HT1080 (cell line): ENCODE measurements at places on chromosomes 4 and X.

DNA sequence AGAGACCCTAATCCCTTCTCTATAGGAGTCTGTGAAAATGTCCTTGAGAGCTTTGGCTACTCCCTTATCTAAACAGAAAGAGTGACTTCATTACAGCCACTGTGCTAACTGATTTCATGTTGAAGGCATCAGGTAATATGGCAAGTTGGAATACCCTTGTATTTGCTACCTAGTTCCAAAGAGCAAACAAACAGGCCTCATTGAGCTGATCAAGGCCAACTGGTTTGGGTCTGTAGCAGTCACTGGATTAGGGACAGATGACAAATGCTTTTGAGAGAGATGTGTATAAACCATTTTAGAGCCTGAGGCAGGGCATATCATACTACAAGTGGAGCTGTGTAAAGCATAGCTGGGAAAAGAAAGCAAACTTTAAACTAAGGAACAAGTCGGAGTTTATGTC, 22.9 kb upstream of the PDLIM5 start:
- no peak for DNase-seq

DNA sequence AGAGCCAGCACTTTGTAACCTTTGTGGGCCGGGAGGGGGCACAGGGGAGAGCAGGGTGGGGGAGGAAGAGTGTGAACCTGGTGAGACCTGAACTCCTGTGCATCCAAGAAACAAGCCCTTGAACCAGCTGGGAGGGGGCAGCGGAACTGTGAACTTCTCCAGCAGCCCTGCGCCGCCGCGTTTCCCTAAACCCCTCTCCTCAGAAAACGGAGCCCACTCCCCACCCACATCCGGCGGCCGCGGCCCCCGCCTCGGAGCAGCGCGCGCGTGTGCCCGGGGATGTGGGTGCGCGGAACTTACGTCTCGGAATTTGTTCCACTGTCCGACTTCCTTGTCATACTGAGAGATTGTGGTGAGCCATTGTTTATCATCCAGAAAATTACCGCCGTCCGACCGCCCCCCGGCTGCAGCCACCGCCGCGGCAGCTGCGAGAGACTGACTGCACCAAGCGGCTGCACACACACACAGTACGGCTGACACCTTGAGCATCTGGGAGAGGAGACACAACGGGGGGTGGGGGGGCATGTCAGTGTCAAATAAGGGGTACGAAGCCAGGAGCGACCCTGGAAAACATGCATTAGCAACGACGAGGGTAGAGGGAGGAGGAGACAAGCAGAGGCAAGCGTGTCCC, 494 bp downstream of the SPOCK3 start:
- no peak for DNase-seq

DNA sequence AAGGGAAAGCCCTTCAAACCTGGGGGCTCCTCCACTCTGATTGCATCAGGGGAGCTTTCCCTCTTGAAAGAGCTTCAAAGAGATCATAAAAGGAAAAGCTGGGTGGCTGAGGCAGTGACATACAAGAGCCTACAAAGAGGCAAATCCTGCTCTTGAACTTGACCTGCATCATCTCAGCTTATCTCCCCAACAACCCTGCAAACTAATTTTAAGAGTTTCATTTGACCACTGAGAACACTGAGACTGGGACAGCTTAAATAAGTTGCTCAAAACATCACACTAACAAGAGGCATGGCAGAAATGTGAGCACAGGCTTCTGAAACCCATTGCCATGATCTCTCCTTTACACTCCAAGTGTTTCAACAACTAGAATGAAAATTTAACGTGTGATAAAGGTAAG, 101.6 kb upstream of the PPARGC1A start:
- DNase-seq, result no peak

DNA sequence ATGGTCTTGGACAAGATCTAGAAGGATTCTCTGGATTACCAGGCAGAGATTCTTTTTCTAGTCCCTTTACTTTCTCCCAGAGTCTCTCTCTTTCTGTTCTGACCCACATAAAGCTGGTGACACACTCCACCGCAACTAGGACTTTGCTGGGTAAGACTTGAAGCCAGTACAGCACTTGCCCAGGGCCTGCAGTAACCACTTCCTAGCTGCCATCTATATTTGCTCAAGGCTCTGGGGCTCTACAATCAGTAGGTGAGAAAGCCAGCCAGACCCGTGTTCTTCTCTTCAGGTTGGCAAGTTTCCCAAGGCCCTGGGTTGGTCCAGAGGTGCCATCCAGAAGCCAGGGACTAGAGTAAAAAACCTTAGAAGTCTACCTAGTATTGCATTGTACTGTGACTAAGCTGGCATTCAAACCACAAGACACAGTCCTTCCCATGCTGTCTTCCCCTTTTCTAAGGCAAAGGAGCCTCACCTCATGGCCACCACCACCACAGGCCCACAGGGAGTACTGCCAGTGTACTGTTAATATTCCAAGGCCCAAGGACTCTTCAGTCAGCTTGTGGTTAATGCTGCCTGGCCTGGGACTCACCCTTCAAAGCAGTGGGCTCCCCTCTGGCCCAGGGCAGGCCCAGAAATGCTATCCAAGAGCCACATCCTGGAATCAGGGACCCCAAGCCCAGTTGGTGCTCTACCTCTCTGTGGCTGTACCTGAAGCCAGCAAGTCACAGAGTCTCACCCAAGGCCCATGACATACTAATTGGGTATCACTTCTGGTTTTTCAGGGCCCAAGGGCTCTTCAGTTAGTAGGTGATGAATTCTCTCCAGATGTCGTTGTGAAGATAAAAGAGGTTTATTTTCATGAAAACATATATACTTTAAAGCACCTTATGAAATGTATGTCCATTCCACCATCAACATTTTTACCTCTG, 54.7 kb downstream of the CD38 start:
- no peak for DNase-seq

- no peak for DNase-seq
Observed at GRCh38 chr4:114103908-114104307, 124.5 kb upstream of the ARSJ start.

GRCh38 chr4:37816006-37816405, 10.5 kb upstream of the PGM2 start:
- no peak for DNase-seq

GRCh38 chr4:182380771-182381181, 137.6 kb downstream of the TENM3 start:
- DNase-seq, result no peak

DNA sequence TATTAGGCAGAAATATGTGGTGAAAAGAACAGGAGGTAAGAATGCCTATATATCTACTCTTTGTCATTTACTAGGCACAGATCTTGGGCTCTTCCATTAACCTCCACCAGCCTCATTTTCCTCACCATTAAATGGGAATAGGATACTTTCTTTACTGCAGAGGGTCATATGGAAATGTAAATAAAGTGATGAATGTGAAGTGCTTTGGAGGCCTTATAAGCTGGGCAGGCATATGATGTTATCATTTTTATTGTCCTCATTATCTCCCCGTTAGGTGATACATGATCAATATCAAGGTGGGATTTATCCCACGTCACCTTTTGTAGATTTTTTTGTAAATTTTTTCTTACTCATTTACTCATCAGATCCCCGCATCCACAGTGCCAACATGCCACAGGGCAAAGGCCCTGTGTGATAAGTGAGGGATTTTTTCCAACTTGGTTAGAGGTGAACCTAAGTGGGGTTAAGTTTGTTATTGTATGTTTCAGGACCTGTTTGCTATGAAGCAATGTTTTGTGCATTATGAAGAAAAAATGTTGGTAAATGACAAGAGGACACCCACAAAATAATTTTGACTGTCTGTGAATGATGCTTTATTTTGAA, 107.8 kb downstream of the SLC4A4 start:
- DNase-seq, result no peak

DNA sequence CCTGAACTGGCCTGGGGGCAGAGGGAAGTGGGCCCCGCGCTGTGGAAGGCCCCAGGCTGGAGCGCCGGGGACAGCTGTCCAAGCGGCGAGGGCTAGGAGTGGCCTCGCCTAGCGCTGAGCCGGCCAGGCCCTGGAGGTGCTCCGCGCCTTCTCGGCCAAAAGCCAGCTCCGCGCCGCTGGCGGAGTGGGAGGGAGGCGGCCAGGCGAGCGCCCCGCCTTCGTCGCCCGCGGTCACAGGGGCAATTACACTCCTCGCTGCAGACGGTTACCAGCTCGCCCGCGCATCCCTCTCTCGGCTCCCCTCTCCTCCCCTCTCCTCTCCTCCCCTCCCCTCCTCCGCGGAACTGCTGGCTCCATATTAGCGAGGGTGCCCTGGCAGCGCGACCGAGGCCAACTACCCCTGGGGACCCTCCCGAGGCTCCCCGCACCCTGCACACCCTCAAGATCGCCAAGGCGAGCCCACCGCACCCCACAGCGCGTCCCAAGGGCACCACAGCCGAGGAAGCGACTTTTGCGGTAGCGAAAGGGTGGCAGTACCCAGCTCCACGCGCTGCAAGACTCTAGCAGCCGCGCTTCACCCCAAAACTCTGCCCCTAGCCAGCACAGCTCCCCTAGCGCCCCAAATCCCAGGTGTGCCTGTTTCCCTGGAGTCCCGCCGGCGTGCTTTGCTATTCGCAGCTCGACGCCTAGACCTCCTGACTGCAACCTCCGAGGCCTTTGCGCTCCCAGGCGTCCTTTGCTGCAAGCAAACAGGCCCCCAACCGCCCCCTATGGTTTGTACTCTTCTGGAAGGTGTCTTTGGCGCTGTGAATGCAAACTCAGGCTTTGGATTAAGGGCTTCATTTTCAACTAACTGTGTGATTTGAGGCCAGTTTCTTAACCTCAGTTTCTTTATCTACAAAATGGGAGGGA, 91.4 kb downstream of the BCOR start:
- DNase-seq, result no peak

- no peak for DNase-seq
Observed at GRCh38 chrX:79452881-79453280, 85.7 kb upstream of the ITM2A start.
